Activated CD8-positive, alpha-beta memory T cell treated with anti-CD3 and anti-CD28 coated beads for 4 hours (primary cell): ENCODE measurements at places on chromosomes 3 and 15.

DNA sequence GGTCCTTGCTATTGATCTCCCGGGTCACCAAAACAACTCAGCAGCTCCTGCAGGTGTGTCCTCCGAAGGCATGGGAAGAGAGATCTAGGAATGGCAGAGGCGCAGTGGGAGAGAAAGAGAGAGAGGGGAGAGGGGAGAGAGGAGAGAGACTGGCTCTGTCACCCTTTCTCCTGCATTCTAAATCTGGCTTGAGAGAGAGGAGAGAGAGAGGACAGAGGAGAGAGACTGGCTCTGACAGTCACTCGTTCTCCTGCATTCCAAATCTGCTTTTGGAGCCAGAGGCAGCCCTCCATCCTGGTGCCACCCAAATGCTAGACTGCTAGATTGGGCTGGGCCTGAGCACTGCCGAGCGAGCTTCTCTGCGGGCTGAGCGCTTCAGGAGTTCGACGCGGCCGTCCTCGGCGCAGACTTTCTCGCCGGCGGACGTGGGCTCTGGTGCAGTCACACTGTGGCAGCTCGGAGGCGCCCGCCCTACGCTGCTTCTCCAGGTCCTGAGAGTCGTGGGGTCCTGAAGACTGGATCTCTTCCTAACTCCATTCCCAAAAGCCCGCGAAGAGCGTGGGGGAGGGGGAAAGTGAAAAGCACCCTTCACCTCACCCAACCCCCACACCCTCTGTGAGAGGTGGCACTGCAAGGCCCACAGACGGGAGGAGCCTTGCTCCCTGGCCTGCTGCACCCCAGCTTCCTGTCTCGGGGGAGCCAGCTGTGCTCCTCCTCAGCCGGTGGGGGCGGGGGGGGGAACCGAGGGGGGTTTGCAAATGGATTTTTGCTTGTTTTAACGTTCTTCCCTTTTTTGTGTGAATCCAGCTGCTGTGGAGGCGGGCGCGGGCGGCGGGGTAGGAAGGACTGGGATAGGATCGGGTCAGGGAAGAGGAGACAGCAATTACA lies 222.3 kb downstream of the MEIS2 start:
- no peak for DNase-seq

GRCh38 chr15:101055411-101055810 lies 136.3 kb downstream of the LRRK1 start:
- no peak for DNase-seq

GRCh38 chr15:45948181-45948621 lies 313.4 kb downstream of the SQOR start:
- DNase-seq, result no peak

DNA sequence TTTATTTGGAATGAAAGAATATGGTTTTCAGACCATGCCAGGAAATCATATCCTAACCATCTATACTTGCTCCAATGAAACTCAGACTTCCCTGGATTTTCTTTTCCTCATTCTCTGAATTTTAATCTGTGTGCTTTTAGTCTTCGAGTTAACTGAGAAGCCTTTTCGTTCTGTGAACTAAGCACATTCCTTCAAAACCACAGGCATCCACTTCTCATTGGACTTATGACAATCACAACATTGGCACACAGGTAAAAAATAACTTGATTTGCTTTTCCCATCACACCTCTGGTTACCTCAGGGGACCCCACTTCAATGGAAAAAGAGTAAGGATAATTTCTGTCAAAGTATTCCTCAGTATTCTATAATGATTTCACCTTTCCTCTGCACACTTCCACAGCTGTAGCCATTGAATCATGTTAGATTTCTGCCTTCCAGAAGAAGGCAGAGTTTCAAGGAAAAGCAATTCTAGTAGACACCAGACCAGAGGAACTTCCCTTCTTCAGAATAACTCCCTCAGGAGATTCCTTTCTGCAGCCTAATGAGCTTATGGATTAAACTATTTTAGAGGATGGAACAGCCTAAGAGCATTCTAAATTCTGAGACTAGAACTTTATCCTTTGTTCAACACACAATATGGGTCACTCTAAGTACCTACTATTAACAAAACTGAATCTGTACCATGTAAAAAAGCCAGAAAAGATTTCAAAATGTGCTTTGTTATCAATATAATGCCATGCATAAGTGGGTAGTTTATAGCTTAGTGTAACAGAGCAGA lies 15.9 kb downstream of the COMMD2 start:
- no peak for DNase-seq

DNA sequence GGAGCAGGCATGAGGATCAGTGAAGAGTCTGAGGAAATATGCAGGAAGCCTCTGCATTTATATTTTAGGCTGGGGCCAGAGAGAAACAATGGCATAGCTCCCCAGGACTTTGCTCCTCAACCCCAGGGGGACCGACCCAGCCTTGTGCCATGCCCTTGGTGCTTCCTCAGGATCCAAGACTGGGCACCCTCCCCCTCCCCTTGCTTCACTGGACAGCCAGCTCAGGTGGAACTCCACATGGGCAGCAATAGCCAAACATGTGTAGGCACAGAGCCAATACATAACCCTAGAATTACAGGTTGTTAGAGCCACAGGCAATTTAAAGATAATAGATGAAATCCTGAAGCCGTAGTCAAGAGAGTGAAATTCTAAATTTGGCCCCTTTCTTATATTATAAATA lies 73.0 kb upstream of the ETV5 start:
- DNase-seq, result no peak

DNA sequence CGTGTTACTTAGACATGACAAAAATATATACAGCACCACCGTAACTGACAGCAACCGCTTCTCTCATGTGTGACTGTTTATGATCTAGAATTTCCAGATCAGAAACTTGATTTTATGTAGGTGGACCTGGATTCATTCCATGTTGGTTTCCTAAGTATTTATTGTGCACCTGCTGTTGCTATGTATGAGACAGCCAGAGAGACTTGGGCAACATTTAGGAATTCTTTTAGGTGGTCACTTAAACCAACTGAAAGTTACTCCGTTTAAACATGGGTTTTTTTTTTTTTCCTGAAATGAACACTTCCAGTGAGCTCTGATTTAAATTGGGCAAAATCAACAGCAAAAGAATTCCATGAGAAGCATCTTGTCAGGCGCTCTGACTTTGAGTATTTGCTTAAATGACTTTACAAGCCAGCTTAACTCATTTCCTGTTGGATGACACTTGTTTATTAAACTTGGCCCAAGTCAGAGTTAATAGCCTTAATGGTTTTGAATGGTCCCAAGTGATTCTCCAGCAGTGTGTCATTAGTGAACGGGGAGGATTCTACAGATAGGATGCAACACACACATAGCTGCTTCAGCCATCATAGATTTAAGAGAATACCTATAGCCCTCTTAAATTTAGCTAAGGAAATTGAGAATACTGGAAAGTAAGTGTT lies 31.8 kb downstream of the MITF start:
- DNase-seq, result no peak

GRCh38 chr15:99098991-99099390 lies 5.9 kb upstream of the SYNM start:
- no peak for DNase-seq

DNA sequence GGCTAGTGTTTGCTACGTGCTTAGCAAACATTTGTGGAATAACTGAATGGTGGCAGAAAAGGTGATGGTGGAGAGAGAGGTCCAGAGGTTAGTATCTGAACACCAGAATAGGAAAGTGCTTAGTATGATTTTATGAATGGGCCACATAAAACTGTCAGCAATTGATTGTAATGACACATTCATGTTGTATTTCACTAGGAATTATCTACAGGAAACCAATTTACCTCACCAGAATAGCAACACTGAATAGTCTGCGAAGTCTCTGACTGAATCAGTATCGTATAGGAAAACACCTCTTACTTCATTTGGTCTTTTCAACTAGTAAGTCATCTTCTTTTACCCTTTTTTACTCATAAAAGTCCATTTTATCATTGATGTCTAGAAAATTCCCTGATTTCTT lies 8.2 kb upstream of the ATP11B start:
- no peak for DNase-seq

DNA sequence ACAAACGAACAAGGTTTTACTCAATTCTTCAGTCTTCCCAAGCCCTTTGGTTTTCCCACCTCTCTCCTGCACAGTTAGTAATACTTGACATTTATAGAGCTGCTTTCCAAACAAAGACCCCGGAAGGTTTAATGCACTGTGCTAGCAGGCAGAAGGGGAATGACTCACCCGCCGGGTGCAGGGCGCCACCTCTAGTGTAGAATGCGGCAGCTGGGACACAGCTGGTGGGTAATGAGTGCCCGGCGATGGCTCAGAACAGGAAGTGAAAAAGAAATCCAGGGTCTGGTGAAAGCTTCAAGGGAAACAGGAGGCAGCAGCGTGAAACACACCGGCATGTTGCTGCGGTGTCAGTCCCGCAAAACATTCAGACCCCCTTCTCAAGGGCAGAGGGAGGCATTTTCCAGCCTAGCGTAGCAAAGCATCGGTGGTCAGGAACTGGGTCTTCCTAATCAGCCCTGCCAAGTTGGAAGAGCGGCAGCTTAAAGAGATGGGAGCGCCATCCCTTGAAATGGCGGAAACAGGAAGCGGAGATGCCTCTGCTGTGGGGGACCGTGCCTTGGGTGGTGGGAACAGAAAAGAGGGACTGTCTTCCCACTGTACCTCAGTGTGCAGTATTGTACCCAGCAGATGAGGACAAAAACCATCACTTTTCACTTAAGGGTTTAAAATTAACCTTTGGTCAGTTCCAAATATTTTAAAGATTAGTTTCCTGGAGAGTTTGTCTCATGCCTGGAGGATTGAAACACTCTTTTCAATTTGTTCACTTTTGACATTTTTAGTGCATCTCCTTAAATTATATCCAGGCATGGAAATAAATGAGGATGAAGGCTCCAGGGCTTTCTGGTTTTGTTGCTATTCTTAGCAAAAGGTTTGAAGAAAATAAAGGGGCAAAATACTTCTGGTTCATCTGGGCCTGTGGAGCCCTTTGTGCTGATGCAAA lies 160.7 kb upstream of the MCTP2 start:
- no peak for DNase-seq

- no peak for DNase-seq
These were observed 107.8 kb upstream of the VEPH1 start for GRCh38 chr3:157610876-157611535.

DNA sequence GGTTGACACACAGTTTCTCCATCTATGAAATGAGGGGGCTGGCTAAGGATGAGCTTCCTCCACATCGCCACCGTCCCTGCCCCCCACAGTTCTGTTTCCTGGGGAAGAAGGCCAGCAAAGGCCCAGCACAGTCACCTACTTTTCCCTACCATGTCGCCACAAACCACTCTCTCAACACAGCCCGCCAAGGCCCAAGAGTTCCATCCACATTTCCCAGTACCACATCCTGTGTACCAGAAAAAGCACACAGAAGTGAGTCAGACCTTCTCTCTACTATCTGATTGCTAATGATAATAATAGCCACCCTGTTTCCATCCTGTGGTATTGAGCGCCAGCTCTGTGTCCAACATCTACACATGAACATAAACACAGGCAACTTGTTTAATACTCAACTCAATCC lies 30.3 kb upstream of the C15orf39 start:
- no peak for DNase-seq

DNA sequence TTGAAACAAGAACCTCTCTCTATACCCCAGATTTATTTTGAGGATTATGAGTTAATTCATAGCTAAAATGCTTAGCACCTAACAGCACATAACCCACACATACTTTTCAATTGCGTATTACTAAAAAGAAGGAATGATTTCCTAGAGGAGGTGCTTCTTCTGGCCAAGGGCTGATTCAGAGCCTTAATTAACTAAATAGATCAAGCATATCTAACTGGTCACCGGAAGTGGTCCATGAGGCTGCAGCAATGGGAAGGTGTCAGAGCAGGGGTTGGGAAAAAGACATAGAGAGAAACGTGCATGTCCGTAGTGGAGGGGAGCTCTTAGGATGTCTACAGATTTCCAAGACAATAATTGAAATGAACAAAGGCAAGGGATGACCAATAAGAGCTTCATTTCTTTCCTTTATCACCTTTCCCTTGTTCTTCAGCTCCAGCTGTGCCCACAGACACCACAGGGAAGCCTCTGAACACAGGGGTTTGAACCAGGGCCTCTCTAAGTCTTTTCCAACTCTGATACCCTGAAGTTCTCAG lies 467 bp downstream of the HGD start:
- no peak for DNase-seq

DNA sequence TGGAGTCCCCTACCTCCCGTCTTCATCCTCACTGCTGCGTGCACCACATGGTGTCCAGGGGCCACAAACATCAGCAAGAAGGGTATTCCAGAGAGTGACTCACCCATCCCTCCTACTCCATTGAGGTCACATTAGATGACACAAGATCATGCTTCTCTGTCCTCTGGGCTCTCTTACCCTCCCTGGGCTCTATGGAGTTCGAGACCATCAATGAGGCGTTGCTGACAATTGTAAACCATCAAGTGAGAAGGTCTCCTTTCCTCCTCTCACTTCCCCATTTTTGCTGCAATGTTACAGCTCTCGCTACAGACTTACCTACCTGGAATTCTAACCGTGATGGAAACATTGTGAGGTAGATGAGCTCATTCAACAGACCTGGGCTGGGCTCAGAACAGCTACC lies 51.7 kb downstream of the HMCES start:
- no peak for DNase-seq

DNA sequence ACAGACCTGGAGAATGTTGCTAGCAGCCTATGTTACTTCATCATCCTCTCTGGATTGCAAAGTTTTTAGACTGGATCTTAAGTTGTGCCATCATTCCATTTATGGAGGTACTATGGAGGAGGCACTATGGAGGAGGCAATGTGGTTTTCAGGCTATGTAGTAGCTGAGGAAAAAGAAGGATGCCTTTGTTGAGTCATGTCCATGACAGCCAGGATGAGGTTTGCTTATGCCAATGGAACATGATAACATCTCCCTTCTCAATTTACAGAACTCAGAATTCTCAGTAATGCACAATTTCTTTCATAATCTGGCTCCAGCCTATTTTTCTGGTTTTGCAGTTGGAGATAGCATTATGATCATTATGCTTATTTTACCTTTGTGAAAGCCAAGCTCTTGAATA lies 65.9 kb upstream of the TMEM108 start:
- no peak for DNase-seq

DNA sequence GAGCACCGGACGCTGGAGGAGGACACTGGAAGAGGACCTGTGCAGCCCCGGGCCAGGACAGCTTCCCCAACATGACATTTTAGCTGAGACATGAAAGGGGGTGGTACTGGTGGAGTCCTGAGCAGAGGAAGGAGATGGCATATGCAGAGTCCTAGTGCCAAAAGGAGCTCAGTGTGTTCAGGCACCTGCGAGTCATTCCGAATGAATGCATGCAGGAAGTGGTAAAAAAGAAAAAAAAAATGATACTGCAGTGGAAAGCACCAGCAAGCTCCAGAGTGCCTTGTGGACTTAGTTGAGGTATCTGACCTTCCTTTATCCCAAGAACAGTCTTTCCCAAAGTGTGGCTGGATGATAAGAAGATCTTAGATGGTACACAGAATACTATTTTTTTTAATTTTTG lies 6.6 kb upstream of the ZNF148 start:
- no peak for DNase-seq

DNA sequence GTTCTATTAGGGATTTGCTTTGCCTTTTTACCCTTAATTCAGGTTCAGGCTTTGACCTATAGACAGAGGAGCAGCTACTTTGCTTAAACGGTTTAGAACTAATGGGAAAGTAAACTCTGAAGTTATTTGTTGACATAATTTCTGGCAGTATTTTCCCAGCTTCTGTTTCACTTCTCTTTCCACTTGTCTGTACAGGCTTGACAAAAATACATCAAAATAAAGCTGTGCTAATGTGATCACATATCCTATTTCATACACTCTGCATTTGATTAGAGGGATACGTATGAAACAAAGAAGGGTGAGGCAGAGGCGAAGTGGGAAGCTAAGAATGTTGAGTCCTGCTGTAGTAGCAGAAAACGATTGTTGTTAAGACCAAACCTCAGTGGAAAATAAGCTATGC lies 389.1 kb upstream of the RARB start:
- no peak for DNase-seq

GRCh38 chr3:31105438-31106077 lies 211.1 kb upstream of the GADL1 start:
- DNase-seq, result no peak
